Activated CD4-positive, alpha-beta T cell treated with anti-CD3 and anti-CD28 coated beads, Interleukin-2, amount 10 ng/mL, durations not matched to agents 7 days and 5 days (primary cell): ENCODE measurements at places on chromosomes 5 and 9. TPM values are rescaled to one million over a fixed set of nuclear protein-coding genes. Genes with fewer than 3 reads are reported as not detected.
A peak's percentile ranks its signal among the peaks of the same experiment; 100 is the strongest.

DNA sequence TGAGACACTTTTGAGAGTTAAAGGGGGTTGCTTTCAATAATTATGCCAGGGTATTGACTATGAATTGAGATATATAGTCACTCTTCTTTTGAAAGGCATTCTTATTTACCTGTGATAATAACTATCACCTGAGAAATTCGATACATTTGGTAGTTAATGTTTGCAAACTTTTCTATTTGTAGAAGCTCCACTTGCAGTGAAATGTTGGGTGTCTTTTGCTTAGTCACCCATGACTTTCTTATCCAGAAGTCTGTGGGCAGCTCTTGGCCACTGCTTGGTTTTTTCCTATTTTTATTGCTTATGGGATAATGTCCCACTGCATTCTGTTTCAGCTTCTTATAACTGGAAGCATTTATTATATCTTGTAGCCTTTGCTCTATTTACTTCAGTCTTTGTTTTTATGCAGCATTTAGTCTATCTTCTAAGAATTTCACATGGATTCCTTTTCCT lies 3.9 kb downstream of the MACIR start:
- DNase-seq = no peak

DNA sequence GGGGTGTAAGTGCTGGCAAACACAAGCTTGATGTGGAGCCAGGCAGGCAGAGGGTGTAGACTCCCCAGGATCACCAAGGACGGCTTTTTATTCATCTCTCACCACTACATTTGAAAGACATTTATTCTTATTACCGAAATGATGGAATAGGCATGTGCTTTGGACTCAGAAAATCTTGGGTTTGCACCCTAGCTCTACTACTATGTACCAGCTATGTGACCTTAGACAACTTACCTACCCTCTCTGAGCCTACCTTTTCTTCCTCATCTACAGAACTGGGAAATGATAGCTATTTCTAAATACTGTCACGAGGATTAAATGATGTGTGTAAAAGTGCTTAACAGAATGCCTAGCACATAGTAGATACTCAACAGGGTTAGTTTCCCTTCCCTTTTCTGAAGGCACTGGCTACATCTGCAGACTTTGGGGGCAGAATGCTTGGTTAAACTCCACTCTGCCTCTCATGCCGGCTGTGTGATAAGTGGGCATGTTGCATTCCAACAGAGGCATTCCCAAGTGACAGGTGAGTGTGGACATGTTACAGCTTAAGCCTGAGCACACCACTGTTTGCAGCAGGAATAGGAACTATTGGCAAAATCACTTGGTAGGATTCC lies 94.8 kb downstream of the SLC1A3 start:
- DNase-seq = no peak

DNA sequence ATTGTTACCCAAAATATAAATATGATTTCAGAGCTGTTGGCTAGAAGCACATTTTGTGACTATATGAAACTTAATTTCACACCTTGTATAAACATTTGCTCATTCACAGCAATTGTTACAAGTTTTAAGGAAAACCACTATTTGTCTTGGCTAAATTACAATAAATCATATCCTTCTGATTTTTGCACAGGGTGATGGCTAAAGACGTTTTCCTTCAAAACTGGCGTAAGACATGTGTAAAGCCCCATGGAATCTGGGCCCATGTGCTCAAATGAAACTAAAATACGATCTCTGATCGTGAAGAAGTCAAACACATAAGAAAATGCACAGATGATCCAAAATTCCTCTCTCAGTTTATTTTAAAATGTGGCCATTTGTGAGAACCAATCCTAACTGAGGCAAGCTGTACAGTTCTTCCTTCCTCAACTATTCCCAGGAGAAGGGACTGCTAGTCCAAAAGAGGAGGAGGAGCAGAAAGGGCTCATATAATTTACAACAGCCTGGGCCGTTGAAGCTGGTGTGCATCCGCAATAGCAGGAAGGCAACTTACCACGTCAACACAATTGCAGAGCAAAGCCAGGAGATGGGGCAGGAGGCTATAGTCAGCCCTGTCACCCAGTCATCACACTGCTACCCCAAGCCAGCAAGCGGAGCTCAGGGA lies 98.4 kb downstream of the MED27 start:
- DNase-seq = no peak

GRCh38 chr5:145853781-145854376 lies 18.7 kb upstream of the PRELID2 start:
- DNase-seq = no peak

- peak; percentile 35 for DNase-seq
These were observed 32.5 kb downstream of the FAM240B start for GRCh38 chr9:38687389-38687842.

The SKIC3 gene
- 74.6 TPM for total RNA-seq
